ENCODE measurements at places on chromosomes 2 and 18. TPM values are rescaled to one million over a fixed set of nuclear protein-coding genes. Genes with fewer than 3 reads are reported as not detected.
A peak's percentile ranks its signal among the peaks of the same experiment; 100 is the strongest.

Gene TDRD15
- total RNA-seq: not detected

Gene DCTN1
- 177 TPM for total RNA-seq

Gene AQP4
- total RNA-seq: 20.0 TPM

Gene RDH14
- total RNA-seq: 50.3 TPM

Gene VWC2L
- total RNA-seq: not detected

Gene CCT4
- total RNA-seq: 102 TPM

Gene PID1
- total RNA-seq: 8.0 TPM

Gene ASB18
- total RNA-seq: 3.8 TPM

Gene FAHD2A
- 46.3 TPM for total RNA-seq

Gene TSPYL6
- total RNA-seq: not detected

Gene ADCYAP1
- total RNA-seq: 0.17 TPM

- no peak for DNase-seq
Observed at GRCh38 chr18:55878224-55878623, 290.2 kb upstream of the TCF4 start.

DNA sequence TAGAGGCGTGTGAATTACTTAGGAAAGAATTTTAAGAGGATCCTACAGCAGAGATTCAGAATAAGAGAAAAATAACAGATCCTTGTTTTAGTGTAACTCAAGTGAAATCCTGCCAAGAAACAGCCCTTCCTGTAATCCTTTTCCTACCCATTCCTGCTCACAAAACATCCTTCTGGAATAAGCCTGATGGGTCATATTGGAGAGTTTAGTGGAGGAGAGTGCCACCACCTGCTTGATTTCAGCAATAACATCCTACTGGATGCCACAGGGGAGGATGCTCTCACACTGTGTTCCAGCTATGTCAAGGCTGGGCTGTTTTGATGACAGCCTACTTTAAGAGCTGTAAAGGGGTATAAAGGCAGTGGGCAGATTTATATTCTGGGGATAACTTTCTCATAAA is 54.8 kb upstream of the CCDC178 start:
- no peak for DNase-seq

DNA sequence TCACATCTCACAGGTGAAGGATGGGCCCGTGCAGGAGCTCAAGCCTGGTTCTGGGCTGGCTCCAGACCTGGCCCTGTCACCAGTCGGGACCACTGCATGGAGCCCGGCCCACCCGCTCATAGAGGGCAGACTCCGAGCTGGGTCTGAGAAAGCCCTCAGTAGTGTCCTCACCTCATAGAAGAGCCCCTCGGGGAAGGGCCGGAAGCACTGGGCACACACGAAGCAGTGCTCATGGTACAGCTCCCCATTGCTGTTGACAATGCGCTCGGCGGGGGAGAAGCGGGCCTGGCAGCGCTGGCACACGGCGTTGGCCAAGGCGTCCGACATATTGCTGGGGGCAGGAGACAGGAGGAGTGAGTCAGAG is 11.3 kb downstream of the GPR17 start:
- DNase-seq: peak; percentile 35

DNA sequence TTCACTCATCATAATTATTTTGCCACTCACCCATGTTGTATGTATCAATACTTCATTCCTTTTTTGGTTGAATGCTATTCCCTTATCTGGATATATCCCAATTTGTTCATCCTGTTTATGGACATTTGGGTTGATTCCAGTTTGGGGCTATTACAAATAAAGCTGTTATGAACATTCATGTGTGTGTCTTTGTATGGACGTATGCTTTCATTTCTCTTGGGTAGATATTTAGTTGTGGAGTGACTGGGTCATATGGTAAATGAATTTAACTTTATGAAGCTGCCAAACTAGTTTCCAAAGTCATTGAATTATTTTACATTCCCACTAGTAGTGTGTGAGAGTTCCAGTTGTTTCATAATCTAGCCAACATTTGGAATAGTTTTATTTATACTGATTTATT is 2.7 kb downstream of the FAM228B start:
- DNase-seq: no peak

DNA sequence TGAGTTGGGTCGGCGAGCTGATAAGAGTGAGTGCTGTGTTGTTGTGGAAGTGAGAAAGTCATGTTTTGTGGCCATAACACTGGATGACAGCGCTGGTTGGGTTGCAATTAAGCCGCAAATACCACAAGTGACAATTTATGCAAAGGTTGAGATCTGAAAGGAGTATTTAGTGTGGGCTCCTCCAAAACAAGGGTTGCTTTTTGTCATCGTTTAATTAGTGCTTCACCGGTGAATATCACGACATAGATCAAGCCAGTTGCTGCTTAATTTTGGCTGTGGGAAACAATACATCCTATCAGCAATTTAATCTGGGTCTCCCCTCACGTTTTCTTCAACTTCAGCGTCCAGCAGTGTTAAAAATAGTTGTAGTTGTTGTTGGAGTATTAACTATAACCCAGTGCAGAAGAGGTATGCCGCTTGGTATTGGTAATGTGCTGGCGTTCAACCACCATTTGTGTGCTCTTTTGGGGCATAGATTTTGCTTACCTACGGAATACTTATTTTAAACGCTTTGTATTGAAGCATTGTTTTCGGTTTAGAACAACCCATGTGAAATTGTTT is 662 bp downstream of the ACVR2A start:
- DNase-seq: no peak

- DNase-seq: no peak
Observed at GRCh38 chr2:83866211-83866610, 592.9 kb downstream of the SUCLG1 start.

- DNase-seq: no peak
Observed at GRCh38 chr2:239231231-239232194, 169.3 kb downstream of the HDAC4 start.

- no peak for DNase-seq
Observed at GRCh38 chr2:177076636-177077179, 135.9 kb upstream of the HNRNPA3 start.

GRCh38 chr2:205617905-205618304 is 64.4 kb upstream of the NRP2 start:
- DNase-seq: no peak

GRCh38 chr2:204950695-204951346 is 405.5 kb downstream of the PARD3B start:
- DNase-seq: no peak

GRCh38 chr2:121272596-121272995 is 12.4 kb downstream of the TFCP2L1 start:
- no peak for DNase-seq

DNA sequence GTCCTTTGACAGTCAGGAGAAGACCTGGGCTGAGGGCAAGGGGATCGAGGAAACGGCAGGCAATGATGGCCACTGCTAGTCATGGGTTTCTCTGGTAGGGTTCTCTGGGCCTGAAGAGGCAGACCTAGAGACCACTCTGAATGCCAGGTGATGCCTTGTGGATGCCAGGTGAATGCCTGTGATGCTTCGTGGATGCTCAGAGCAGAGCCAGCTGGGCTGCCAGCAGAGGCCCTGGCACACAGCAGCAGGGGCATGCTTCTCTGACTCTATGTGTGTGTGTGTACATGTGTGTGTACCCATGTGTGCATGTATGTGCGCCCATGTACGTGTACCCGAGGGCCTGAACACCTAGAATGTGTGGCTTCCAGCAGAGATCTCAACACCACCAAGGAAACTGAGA is 172.0 kb downstream of the TNS1 start:
- no peak for DNase-seq

DNA sequence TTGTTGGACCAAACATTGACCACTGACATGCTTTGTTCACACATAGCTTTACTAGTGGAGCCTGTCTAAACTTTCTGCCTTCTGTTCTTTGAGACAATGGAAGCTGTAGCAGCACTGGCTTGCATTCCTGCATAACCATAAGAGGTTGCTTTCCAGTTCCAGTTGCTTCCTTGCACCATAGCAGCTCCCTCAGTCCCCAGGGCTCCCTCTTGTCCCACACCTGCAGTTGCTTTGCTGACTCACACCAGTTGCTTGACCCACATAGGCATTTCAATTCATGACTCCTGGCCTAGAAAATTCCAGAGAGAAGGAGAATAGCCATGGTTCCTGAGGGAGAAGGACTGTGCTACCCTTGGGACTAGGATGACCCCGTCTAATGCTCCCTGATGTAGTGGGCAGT is 20.9 kb downstream of the SGPP2 start:
- DNase-seq: no peak

- DNase-seq: peak; percentile 37
Observed at GRCh38 chr2:56444339-56444738, 260.5 kb downstream of the CCDC85A start.

DNA sequence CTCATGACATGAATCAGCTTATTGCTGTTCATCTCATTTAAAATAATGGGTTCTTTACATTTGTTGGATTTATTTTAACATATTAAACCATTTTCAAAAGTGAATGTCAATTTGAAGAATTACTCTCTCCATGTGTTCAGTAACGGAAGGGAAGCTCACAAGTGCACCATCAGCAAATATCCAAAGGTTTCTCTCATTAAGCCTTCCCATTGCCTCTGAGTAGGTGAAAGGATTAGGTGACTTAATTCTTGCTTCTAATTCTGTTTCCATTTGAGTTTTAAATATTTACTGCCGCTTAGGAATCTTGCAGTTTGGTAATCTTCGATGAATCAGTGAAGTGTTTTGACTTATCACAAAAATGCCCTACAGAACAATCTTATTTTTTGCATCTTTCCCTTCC is 145.1 kb upstream of the NYAP2 start:
- DNase-seq: no peak

- DNase-seq: no peak
Observed at GRCh38 chr2:73698101-73698500, 39.0 kb downstream of the TPRKB start.

- DNase-seq: no peak
Observed at GRCh38 chr2:60819155-60819862, 62.1 kb upstream of the REL start.

DNA sequence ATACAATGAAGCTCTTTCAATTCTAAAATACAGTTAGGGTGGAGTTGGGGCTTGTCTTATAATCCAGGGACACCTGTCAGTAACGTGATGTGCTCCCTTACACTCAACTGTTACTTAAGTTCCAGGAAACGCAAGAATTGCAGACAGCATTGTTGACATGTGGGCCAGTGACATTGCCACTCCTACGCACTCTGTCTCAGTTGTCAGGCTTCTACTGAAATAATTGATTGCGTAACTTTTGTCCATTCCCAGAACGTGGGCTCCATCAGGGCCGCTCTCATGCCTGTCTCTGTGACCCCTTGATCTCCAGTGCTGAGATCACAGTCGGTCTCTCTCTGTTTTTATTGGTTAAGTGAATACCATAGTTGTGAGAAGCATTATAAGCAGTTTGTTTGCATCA is 487.8 kb downstream of the GALR1 start:
- no peak for DNase-seq

GRCh38 chr18:22001912-22002487 is 167.4 kb upstream of the GATA6 start:
- no peak for DNase-seq

DNA sequence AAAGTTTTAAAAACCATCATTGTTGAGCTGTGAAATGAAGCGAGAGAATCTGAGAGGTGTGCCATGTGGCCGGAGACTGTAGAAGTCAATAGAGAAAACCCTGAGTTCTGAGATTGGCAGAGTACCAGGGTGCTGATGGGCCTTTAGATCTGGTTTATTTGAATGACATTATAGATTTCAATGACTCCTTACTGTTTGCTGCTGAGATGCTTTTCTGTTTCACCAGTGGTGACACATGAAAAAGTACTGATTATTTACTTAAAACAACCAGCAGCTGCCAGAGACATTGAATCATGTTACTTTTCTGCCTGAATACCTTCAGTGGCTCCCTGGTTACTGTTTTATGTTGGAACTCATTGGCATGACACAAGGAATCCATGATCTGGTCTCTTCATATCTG is 602.7 kb upstream of the ZNF804A start:
- no peak for DNase-seq

DNA sequence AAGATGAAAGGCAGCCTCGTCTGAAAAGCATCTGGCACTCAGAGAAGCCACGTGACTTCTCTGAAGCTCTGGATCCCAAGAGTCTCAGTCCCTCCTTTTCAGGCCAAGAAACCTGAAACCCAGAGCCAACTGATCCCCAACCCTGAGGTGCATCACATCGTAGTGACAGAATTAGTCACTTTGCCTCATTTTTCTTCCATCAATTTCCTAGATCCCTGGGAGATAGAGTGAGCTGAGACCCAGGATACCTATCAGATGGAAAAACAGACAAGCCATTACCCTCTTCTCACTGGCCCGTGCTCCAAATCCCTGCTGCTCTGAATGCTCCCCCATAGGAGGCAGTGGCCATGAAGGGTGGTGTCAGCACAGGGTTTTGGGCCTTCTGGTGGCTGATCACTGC is 113.1 kb downstream of the ALK start:
- DNase-seq: no peak

- DNase-seq: no peak
Observed at GRCh38 chr2:19607400-19607799, 249.0 kb upstream of the OSR1 start.

DNA sequence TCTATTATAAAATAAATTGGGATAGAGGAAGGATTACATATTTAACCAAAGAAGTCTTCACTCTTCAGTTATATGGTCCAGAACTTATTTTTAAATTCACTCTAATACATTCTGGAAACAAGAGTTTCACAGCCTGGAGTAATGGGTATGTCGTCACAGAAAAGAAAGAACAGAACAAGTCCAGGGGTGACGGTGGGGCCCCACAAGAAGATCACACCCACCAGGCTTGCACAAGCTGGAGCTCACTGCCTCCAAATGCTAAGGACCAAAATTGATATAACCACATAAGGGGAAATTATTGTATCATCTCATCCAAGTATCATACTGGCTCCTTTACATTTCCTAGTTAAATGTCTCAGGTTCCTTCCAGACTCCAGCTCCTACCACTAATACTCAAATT is 11.3 kb downstream of the LRPPRC start:
- no peak for DNase-seq

DNA sequence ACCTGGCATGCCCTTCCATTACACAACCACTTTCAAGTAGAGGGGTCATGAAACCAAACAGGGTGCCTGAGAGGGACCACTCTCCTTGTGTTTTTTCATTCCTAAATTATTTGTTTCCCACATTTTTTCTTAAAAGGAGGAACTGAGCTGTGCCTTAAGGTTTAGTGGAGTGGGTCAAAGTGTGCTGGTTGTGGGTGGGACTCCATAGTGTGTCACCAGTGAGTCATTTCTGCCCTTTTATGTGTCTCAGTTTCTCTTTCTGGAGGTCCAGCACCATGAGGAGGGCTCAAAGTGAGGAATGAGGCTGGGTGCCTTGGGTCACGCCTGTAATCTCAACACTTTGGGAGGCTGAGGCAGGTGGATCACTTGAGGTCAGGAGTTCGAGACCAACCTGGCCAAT is 37.8 kb downstream of the COMMD1 start:
- no peak for DNase-seq

Measured in left ventricle myocardium superior (tissue), 1 donor.